ENCODE measurements at places on chromosomes 2 and 18.
A peak's percentile ranks its signal among the peaks of the same experiment; 100 is the strongest.

DNA sequence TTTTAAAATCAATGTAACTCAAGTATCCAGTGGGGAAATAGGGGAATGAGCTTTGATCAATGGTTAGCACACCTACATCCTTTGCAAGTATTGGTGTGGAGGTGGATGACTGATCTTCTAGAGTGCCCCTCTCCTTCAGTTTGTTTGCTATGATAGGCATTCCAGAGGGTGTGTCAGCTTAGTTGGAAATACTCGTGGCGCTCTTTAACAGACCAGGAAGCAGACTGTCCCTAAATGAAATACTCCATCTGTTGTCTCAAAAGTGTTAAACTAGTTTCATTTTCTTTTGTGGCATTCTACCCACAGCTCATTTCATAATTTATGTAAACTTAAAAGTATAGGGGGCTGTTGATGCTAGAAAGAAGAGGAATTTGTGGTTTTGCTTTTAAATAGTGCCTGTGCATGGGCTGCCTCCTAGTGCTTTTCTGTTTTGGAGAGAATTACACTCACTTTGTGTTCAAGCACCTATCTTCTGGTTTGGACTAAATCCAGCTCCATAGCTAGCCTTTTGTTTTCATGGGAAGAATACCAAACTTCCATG lies 66.2 kb downstream of the STAT1 start:
- DNase-seq, result peak; percentile 52

DNA sequence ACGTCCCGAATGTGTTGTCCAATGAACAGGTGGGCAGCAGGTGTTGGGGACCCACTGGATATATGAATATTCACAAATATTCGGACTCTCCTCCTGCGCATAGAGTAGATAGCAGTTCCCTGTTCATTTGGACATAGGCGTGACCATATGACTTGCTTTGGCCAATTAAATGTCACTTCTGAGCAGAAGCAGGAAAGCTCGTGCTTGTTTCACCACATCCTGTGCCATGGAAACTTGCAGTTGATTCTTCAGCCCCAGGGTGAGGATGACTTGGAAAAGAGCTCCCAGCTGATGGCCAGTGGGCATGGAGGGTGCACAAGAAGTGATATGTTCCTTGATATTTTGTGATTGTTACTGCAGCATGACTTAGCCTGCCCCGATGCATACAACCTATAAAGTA lies 52.6 kb downstream of the PTPRM start:
- DNase-seq, result no peak

- DNase-seq, result no peak
These were observed 168.4 kb downstream of the CCBE1 start for GRCh38 chr18:59528866-59529265.

- DNase-seq, result no peak
These were observed 67.3 kb downstream of the PARD6G start for GRCh38 chr18:80179857-80180558.

DNA sequence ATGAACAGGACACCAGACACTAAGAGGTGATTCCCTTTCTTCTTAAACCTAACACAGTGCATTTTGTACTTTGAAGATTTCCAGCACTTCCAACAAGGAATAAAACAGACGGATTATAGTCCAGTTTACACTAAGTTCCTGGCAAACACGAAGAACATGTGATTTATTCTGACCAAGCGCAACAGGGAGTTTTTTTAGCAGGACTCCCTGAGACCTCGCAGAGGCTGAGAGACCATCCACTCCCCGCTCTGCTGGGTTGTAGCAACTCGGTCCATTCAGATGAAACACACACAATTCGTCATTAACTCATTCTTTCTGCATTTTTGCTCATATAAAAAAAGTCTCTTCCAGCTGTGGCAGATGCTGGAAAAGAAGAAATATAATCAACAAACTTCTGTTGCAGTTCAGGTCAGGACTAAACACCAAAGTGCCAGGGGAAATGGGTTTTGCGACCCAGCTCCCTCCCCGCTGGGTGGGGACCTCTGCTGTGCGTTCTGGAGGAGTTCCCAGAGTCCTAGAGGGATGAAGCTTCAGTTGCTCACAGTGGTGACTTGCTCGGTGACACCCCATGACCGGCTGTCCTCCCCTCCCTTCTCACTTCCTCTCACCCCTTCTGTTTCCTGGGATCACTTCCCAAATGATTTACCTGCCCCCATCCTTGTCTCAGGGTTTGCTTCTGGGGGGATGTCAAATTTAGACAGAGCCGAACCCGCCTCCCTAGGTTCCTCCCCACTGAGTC lies 52.5 kb downstream of the KCNF1 start:
- peak; percentile 61 for DNase-seq

GRCh38 chr2:37489536-37489935 lies 145.1 kb downstream of the QPCT start:
- no peak for DNase-seq

All from smooth muscle cell of the brain vasculature (primary cell).